Bronchial smooth muscle cell (primary cell): ENCODE measurements at places on chromosomes 16 and 17. TPM values are rescaled to one million over a fixed set of nuclear protein-coding genes. Genes with fewer than 3 reads are reported as not detected.

Gene DYNLL2
- 17.7 and 19.2 TPM in 2 replicates for total RNA-seq

Gene TAC4
- total RNA-seq = not detected in 2 replicates

Gene CNTNAP1
- 23.4 and 39.4 TPM in 2 replicates for total RNA-seq

Gene CORO6
- 9.6 and 10.2 TPM in 2 replicates for total RNA-seq

Gene MAP2K4
- total RNA-seq = 17.2 and 21.9 TPM in 2 replicates

Gene CD300LF
- total RNA-seq = not detected in 2 replicates

Gene TP53TG3C
- total RNA-seq = not detected in 2 replicates

Gene NKD1
- under 0.01 TPM in 2 replicates for total RNA-seq

Gene NLRP1
- 22.2 and 38.1 TPM in 2 replicates for total RNA-seq

Gene SBK1
- total RNA-seq = not detected in 2 replicates

Gene SNAI3
- total RNA-seq = under 0.01 TPM in 1 of 2 replicates, not detected in the other

Gene DHRS7C
- total RNA-seq = not detected in 2 replicates

Gene CLEC19A
- not detected in 2 replicates for total RNA-seq

Gene MARCHF10
- total RNA-seq = under 0.01 TPM in 1 of 2 replicates, not detected in the other

Gene ADCY7
- 46.8 and 57.4 TPM in 2 replicates for total RNA-seq

Gene TBC1D3K
- total RNA-seq = not detected in 2 replicates

Gene USP43
- total RNA-seq = 0.09 TPM in 1 of 2 replicates, not detected in the other

Gene RNU2-1
- not detected in 2 replicates for total RNA-seq

Gene CKLF
- total RNA-seq = 38.0 and 53.3 TPM in 2 replicates

Gene OTOP2
- not detected in 2 replicates for total RNA-seq

Gene ADAD2
- not detected in 2 replicates for total RNA-seq

Gene PYDC1
- not detected in 2 replicates for total RNA-seq

Gene ZNF624
- total RNA-seq = 4.2 and 4.9 TPM in 2 replicates

Gene ITGAD
- total RNA-seq = not detected in 2 replicates

Gene TEX19
- total RNA-seq = under 0.01 TPM in 1 of 2 replicates, not detected in the other

Gene CD300A
- total RNA-seq = not detected in 2 replicates

Gene TIMP2
- 76.0 and 124 TPM in 2 replicates for total RNA-seq

Gene SCARF1
- total RNA-seq = 0.86 and 1.3 TPM in 2 replicates

Gene TUBB3
- total RNA-seq = 574 and 719 TPM in 2 replicates

Gene PTX4
- not detected in 2 replicates for total RNA-seq

Gene LHX1
- not detected in 2 replicates for total RNA-seq

Gene PRDM7
- total RNA-seq = not detected in 2 replicates

Gene TBC1D3H
- not detected in 2 replicates for total RNA-seq

Gene KNOP1
- total RNA-seq = 8.4 and 10.2 TPM in 2 replicates

Gene ABCC6
- 2.1 and 3.8 TPM in 2 replicates for total RNA-seq

Gene WSCD1
- 0.16 and 0.17 TPM in 2 replicates for total RNA-seq

Gene EXOC3L1
- 0.16 and 0.34 TPM in 2 replicates for total RNA-seq

Gene NHERF2
- total RNA-seq = 34.4 and 41.2 TPM in 2 replicates

Gene CLEC3A
- not detected in 2 replicates for total RNA-seq

Gene HOXB8
- total RNA-seq = under 0.01 TPM in 1 of 2 replicates, not detected in the other

Gene CMTM4
- total RNA-seq = 3.5 and 6.5 TPM in 2 replicates

Gene BAHCC1
- 4.4 and 5.1 TPM in 2 replicates for total RNA-seq

Gene CDC6
- total RNA-seq = 0.94 and 1.7 TPM in 2 replicates

Gene KCNH6
- total RNA-seq = not detected in 2 replicates

Gene TSNAXIP1
- 0.95 and 1.5 TPM in 2 replicates for total RNA-seq
